Activated CD4-positive, alpha-beta memory T cell treated with anti-CD3 and anti-CD28 coated beads, Interleukin-2, amount 10 ng/mL, durations not matched to agents 7 days and 5 days (primary cell): ENCODE measurements at places on chromosomes 6 and 20. TPM values are rescaled to one million over a fixed set of nuclear protein-coding genes. Genes with fewer than 3 reads are reported as not detected.

DNA sequence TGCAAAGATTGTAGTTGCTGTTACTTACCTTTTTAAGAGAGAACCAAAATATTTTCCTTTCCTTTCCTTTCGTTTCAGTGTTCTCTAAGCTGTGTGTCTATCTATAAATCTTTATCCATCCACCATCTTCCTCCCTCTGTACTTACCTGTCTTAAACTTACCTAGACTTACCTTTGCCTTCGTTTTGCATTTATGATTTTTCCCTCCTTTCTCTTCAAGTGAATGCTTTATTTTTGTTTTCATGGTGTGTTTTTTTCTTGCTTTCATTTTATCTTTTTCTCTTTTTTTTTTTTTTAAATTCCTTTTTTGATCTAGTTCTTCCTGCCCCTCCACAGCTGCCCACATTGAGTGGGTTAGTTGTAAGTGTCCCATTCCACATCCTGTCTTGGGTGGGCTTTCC, 26.2 kb downstream of the ARID1B start:
- DNase-seq: no peak
- H3K27me3 ChIP-seq: no peaks in the 10 kb centered on the region
- H3K4me1 ChIP-seq: peaks cover 22% of the 10 kb centered on the region
- no peak overlapping the region for H3K4me3 ChIP-seq

NECAB3 gene
- total RNA-seq: 36.2 TPM

DNA sequence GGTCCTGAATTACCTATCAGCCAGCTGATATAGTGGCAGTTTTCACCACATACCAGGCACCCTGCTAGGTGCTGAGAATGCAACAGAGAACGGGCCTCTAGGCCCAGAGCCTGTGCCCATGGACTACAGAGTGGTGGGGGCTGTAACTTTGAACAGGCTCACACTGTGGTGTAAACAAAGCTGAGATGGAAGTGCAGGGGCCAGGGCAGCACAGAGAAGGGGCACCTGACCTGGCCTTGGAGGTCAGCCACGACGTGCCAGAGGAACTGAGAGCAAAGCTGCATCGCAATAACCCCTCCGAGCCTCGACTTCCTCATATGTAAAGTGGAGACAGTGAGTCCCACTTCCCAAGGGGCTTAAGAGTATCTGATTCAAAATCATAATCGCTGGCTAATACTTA, 105.8 kb downstream of the MAFB start:
- no peak overlapping the region for H3K27ac ChIP-seq
- no peaks in the 10 kb centered on the region for H3K4me1 ChIP-seq
- no peaks in the 10 kb centered on the region for H3K27me3 ChIP-seq
- no peak overlapping the region for H3K4me3 ChIP-seq
- H3K36me3 ChIP-seq: no peaks in the 10 kb centered on the region

DNA sequence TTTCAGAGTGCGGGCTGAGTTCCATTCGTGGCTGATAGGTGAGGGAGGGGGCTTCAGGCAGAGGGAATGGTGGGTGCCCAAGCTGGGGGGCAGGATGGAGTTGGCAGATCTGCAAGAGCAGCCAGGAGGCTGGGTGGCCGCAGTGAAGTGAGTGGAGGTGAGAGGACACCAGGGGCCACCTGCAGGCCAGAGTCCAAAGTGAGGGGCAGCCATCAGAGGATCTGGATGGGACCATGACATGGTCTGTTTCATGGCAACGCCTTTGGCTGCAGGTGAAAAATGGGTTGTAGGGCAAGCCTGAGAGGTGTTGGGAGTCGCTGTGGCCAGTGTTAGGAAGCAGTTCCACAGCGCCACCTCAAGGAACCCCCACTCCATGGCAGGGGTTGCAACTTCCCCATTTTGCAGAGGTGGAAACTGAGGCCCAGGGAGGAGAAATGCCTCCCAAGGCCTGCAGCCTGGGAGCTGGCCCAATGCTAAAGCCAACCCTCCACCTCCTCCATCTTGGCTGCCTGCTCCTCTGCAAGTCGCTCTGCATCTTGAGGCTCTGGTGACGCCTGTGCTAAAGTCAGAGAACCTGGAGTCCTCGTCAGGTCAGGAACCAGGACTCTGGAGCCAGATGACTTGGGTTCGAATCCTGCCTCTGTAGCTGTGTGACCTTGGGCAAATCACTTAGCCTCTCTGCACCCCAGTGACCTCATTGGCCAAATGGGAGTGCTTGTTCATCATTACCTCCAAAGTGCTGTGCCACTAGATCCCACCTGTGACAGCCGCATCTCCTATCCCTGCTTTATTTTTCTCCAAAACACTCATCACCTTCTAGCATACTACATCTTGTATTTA, 153.8 kb downstream of the CEBPB start:
- peaks cover 6% of the 10 kb centered on the region for H3K27me3 ChIP-seq
- no peak for DNase-seq
- no peaks in the 10 kb centered on the region for H3K36me3 ChIP-seq
- H3K4me3 ChIP-seq: no peak overlapping the region
- H3K4me1 ChIP-seq: peaks cover 67% of the 10 kb centered on the region
- no peak overlapping the region for H3K27ac ChIP-seq

- H3K27me3 ChIP-seq: no peaks in the 10 kb centered on the region
- H3K36me3 ChIP-seq: no peaks in the 10 kb centered on the region
- H3K4me3 ChIP-seq: no peak overlapping the region
- no peak overlapping the region for H3K27ac ChIP-seq
- H3K4me1 ChIP-seq: no peaks in the 10 kb centered on the region
Measured at GRCh38 chr6:103280417-103280816, 1579.3 kb downstream of the HACE1 start.
